ENCODE measurements at places on chromosomes 7 and 10.
A peak's percentile ranks its signal among the peaks of the same experiment; 100 is the strongest.

DNA sequence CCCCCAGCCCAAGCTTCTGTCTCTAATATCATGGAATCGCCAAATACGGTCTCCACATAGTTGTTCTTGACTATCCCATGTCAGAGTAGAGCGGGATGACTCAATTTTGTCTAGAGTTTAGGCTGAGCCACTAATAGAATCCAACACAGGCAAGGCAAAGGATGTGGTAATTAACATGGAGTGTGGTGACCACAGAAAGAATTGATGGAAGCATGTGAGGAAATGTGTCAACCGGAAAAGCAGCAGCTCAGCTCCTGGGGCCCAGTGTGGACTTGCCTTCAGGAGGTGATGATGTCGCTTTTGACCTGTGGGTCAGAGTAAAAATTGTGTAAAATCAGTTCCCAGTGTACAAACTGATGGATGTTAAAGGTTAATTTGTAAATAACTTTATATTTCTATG, 139.3 kb upstream of the KLF6 start:
- peak; percentile 93 for DNase-seq

DNA sequence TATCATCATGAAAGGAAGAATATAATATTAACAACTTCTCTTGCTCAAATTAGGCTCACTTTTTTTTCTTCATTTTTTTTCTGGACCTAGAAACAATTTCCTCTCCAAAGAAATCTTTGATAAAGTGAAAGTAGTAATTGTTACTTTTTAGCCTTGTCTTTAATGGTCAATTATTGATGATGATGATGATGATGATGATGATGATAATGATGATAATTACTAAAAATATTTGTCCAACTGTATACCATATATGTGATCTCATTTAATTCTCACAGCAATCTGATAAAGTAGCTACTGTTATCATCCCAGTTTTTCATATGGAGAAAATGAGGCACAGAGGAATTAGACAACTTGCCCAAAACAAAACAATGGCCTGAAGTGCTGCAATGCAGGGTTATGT, 12.8 kb downstream of the PRKG1 start:
- DNase-seq, result no peak

- DNase-seq, result no peak
Observed at GRCh38 chr10:3772361-3773171, 12.4 kb downstream of the KLF6 start.

DNA sequence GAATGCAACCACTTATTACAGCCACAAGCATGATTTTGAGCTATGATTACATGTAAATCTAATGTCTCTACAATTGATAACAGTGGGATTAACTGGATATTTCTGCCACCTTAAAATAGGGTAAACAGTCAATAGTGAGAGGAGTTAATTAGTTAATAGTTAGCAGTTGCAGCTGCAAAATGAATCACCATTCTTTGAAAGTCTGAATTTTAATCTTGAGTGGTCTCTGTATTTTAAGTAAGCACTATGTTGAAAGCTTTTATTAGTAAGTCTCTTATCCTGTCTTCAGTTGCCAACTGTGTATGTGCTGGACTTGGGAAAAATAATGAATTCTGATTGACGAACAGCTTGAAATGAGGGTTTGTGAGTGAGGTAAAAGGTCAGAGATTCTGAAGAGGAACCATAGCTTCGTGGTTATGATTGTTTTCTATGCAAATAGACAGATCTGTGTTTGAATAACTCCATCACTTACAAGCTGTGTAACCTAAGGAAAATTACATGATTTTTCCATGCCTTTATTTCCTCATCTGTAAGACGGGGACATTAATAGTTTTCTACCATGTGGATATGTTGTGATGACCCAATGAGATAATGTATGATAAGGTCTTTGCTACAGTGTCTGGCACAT, 75.2 kb downstream of the RNLS start:
- no peak for DNase-seq

DNA sequence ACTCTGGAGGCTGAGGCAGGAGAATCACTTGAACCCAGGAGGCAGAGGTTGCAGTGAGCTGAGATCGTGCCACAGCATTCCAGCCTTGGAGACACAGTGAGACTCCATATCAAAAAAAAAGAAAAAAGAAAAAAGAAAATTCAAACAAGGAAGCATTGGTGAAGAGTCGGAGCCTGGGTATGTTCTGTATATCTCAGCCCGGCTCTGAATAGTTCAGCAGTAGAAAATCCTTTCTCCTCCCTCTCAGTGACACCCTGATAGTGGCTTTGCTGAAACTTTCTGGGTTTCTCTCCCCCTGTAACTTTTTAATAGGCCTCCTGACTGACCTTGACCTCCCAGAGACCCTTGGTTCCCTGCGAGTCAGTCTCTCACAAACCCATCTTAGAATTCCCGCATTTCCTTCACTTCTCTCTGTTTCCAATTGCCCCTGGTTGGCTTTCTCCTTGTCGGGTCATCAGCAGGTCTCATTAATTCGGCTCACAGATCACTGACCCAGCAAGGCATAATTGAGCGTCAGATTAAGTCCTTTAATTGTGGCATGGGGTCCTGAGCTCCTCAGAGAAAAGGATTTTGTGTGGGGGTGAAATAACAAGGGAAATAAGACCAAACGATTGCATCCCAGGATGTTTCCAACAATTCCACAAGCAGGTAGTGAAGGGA, 541.6 kb upstream of the NRP1 start:
- DNase-seq, result no peak

GRCh38 chr7:25216837-25217236, 11.4 kb downstream of the NPVF start:
- DNase-seq, result peak; percentile 38

GRCh38 chr10:30583778-30584415, 45.7 kb downstream of the LYZL2 start:
- peak; percentile 80 for DNase-seq

- peak; percentile 72 for DNase-seq
Observed at GRCh38 chr10:44278837-44279324, 106.0 kb downstream of the CXCL12 start.

DNA sequence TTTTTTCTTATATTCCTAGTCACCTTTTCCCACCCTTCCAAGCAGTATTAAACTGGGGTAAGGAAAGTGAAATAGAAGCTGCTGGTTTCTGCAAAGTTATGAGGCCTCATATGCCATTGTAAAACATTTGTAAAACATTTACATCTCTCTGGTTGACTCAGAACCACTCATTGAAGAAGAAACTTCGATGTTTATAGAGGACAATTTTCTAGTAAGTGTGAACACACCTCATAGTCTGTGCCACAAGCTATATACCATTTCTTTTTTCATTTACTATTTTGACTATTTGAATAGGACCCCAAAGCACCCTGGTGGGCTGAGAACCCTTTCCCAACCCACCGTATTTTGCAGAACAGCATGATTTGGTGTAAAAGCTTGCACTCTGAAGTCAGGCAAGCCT, 12.9 kb upstream of the ITGB1 start:
- no peak for DNase-seq

- DNase-seq, result no peak
Observed at GRCh38 chr10:69952821-69953221, 99.8 kb upstream of the MACROH2A2 start.

GRCh38 chr7:27972276-27972675, 208.3 kb downstream of the JAZF1 start:
- no peak for DNase-seq

DNA sequence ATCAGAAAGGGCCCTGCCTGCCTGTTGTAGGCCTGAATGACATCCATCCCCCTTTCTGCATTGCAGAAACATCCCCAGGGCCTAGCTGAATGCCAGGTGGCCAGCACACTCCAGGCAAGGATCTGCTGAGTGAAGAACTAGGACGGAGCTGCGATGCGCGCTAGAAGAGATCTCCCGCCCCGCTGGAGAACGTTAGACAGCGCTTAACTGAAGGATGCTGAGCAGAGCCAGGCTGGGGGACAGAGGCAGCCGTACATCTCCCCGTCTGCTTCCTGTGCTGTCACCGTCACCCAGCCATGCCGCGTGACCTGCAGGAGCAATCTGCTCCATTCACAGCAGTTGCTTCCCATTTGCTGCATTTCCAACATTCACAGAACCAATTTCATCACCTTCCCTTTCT, 73.3 kb downstream of the FAM53B start:
- no peak for DNase-seq
